ENCODE measurements at places on chromosomes 3 and 15.
A peak's percentile ranks its signal among the peaks of the same experiment; 100 is the strongest.

DNA sequence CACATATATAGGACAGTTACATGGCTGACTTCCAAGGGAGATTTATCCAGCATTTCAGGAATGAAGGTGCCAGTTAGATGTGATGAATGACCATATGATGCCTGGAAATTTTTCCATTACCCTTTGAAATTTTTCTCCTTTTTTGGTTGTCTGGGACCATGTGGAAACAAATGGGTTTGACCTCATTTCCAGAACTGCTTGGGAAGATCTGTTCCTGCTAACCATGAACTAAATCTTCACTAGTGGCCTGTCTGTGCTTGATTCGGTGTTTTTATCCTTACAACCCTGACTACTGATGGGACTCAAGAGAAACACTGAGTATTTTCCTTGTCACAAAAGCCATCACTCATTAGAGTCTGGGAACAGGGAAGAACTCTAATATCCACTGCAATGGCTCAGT is 409.4 kb downstream of the PDCD6IP start:
- DNase-seq, result no peak

DNA sequence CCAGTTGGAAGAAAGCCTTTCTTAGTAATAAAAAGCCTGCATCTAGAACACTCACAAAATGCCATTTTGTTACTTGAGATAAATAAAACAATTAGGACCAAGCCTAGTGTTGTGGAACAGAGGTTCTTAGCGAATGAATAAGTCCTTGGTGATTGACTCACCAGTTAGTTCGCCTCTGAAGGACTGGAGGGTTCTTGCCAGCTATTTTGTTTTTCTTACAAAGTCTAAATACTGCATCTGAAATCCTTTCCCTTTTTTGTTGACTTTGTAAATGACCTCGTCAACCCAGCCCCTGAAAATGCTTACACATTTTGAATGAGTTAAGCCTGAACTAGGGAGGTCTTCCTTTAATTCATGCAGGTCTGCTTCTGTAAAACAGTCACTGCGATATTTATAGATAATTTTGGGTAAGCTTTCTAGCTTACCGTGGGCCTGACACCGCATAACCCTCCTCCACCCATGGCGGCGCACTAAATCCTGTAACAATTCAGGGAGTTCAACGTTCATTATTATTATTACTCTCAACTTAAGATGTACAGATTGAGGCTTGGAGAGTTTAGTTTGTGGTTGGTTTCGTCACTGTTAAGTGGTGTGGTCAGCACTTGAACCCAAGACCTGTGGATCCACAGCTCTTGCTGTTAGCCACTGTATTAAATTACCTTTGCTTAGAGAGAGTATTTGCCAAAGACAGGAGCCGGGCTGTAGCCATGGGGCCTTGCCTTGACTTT is 45.0 kb upstream of the SACM1L start:
- no peak for DNase-seq

- no peak for DNase-seq
These were observed 75.0 kb upstream of the VEPH1 start for GRCh38 chr3:157578181-157578580.

GRCh38 chr3:105821433-105821832 is 47.4 kb downstream of the CBLB start:
- DNase-seq, result no peak

DNA sequence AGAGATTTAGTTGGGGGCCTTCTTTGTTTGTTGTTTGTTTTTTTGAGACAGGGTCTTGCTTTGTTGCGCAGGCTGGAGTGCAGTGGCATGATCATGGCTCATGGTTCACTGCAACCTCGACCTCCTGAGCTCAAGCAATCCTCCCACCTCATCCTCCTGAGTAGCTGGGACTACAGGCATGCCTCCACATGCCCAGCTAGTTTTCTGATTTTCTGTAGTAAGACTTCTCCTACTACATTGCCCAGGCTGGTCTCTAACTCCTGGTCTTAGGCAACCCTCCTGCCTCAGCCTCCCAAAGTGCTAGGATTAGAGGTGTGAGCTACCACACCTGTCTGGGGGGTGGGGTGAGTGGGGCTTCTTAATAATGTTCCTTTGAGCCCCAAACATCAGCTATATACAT is 148.3 kb upstream of the ADAMTS9 start:
- DNase-seq, result no peak

DNA sequence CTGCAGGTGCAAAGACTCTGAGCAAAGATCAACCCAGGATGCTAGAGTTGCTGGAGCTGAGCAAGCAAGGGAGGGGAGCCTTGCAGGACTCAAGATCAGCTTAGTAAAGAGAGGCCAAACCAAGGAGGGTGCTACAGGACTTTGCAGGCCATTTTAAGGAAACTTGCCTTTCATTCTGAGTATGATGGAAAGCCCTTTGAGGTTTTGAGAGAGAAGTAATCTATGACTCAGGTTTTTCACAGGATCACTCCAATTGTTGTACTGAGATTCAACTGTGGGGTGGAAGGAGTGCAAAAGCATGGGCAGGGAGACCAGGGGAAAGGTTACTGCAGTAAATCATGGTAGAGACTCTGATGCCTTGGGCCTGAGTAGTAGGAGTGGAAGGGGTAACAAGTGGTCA is 260.4 kb upstream of the GPR149 start:
- no peak for DNase-seq

DNA sequence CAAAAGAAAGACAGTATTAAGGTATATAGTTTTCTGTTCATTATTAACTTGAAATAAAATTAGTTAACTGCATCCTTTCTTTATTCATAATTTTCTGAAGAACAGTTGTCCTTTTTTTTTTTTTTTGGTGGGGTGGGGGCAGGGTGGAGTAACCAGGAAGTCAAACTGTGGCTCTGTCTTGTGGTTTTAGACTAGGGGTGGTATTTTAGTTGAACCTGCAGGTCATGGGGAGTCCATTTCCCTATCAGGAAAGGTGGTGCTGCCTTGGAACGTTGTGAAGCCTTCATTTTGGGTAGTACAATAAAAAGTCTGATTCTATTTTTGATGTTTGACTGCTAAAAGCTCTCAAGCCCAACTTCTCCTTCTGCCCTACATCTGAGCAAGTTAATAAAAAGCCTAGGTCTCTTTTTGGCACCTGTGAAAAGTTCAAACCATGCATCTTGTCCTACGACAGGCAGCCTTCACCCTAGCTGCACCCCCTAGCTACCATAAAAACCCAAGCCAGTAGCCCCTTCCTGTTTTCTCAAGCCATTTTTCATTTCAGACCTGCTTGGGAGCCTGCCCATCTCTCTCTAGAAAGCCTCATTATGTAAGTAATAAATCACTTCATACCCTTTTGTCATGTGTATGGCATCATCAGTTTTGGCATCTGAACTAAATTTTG is 31.2 kb upstream of the RIOX2 start:
- DNase-seq, result no peak

DNA sequence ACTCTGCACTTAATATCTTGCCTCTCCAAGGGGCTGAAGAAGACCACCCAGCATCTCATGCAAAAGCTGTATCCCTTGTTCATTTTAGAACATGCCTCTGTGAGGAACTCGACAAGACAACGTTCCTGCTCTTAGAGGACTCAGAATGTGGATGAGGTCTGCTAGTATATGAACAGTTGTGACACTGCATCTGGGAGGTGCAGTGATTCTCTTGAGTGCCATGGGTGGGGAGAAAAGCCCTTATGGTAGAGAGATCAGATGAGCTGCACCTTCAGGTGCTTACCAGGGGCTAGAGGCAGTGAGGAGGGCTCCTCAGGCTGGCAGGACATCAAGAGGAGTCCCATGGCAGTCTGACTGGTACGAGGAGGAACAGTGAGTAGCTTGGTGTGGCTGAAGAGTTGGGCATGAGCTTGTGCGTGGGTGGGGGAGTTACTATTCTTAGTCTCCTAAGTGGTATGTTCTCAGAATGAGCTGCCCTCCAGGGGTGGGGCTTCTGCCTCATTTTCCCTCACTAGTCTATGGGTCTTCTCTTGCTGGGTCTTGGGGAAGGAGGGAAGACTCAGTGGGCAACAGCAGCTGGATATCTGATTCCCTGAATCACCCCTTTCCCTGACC is 56.7 kb upstream of the ATP2B2 start:
- DNase-seq, result no peak

GRCh38 chr3:43288366-43288765 is 2.0 kb downstream of the SNRK start:
- DNase-seq, result no peak

- peak; percentile 65 for DNase-seq
These were observed 461 bp downstream of the SECISBP2L start for GRCh38 chr15:49045751-49046219.

GRCh38 chr3:131933665-131934064 is 101.1 kb downstream of the CPNE4 start:
- DNase-seq, result no peak

DNA sequence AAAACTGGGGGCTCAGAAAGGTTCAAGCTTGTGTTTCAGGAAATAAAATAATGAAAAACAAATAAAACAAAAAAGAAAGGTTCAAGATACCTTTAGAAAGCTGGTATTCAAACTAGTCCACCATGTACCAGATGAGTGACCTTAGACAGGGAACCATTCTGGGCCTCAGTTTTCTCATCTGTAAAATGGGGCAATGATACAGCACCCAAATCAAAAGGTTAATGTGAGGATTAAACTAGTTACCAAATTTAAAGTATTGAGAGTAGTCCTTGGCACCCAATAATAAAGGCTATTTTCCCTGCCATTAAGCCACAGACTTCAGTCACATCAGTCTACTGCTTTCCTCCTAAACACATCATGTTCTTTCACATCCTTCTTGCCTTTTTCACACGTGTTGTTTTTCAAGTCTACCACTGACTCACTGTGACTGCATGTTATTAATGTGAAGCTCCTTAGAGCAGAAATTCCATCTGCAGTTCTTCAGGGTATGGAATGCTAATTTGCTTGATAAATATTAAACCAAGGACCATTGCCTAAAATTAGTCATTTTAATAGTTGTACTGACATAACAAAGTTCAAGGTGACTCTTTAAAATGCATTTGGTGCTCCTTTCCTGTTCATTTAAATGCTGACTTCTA is 19.9 kb downstream of the TAMM41 start:
- DNase-seq, result no peak
